ENCODE measurements at places on chromosomes 16 and 17.

DNA sequence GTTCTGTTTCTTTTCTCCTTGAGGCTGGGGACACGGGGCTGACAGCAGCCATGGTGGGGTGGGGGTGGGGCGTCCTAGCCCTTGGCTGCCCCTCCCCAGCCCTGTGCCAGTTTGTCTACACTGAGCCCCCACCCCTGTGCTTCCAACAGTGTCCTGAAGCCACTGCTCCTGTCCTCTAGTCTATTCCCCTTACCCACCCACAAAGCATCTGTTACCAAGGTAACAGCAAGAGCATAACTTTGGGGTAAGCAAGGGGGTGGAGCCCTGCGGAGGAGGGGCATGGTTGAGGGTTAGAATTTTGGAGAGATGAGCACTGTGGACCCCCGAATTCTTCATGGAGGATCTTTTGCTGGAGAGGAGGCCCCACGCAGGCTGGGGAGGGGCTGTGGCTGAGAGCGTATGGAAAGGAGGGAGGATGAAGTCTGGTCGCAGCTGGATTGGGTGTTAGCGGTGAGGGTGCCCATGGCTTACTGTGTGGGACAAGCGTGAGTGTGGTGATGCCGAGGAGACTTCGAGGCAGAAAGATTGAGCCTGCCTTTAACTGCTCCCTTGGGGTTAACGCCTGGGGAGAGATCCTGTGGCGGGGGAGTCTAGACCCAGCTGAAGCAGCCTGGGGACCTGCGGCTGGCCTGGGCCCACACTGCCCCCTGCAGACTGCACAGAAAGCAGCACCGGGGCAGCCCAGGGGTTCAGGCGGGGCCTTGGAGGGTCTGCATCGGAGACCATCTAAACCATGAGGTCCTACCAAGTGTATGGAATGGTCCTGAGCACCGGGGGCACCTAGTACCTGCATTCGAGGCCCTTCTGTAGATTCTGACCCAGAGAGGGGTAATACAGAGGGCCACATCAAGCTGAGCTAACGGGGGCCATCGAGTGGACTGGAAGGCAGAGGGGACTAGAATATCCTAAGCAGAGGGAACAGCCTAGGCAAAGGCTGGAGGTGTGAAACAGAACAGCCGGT, 6.1 kb upstream of the STAC2 start:
- no peak for DNase-seq

- no peak for DNase-seq
Measured at GRCh38 chr16:48862087-48862532, 252.1 kb upstream of the N4BP1 start.

GRCh38 chr17:81899514-81900166, 2.4 kb upstream of the NPB start:
- DNase-seq, result no peak

DNA sequence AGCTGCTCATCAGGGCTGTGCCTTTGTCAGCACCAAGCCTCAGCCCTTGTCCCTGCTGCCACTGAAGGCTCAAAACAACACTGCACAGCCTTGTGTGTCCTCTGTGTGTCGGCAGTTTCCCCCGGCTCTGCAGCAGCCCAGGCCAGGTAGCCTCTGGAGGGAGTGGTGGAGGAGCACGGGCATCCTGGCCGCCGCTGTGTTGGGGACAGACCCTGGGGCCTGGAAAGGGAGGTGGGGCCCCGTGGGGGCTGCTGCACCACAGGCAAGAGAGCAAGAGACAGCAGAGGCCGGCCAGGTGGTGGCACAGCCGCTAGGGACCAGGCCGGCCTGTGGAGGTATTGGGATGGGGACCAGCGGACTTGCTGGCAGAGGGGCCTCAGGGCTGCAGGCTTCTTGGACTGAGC, 96.9 kb upstream of the ZNF750 start:
- DNase-seq, result no peak

DNA sequence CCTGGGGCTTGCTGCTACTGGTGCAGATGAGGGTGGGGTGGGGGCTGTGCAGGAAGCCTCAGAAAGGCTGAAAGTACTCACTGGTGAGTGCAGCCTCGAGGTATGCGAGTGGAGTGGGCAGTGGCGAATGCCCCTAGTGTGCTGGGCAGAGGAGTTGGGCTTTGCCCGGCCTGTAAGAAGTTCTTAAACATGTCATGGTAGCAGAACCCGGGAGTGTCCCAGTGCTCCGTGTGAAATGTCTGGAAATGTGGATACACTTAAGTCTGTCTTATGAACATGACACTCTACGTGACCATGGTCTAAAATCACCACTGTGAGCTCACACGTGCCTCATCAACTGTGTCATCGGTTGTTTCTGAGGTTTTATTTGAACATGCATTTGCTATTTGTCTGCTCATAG, 1.7 kb downstream of the SMTNL2 start:
- DNase-seq, result no peak

- DNase-seq, result no peak
Measured at GRCh38 chr17:77480509-77481215, 339.9 kb downstream of the SEC14L1 start.

DNA sequence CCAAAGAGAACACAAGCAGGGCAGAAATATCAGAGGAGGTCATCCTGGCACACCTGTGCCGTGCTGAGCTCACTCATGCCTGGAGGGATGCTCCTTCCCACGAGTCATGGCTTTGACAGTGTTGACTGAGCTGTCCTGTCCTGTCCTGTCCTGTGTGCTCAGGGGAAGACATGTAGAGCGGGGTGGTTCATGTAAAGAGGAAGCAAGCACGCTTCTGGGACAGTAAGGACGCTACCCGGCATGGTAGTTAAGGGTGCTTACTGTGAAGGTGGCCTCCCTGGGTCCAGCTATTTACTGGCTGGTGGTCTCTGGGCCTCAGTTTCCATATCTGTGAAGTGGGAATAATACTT, 398 bp downstream of the LGALS9 start:
- DNase-seq, result no peak

DNA sequence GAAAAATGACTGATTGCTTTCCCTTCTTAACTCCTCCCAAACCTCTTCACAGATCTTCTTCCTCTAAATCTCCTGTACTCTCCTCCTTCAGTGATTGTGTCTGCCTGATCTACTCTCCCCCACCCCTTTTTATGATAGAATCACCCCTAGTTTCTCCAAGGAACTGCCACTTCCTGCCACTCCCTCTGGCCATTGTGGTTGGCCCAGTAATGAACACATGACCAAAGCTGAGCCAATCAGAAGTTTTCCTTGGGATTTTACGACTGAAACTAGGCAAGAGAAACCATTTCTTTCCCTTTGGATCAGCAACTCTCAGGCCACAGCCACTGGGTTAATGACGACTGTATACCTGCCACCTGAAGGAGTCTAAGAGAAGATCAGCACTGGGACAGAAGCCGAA, 15.9 kb downstream of the IRX3 start:
- DNase-seq, result no peak

- DNase-seq, result peak; percentile 63
Measured at GRCh38 chr17:47719411-47720152, 13.5 kb upstream of the TBX21 start.

All from GM06990 (cell line).